ENCODE measurements at places on chromosomes 1 and 21.

- no peak for DNase-seq
Measured at GRCh38 chr1:119981986-119982815, 85.9 kb upstream of the ADAM30 start.

DNA sequence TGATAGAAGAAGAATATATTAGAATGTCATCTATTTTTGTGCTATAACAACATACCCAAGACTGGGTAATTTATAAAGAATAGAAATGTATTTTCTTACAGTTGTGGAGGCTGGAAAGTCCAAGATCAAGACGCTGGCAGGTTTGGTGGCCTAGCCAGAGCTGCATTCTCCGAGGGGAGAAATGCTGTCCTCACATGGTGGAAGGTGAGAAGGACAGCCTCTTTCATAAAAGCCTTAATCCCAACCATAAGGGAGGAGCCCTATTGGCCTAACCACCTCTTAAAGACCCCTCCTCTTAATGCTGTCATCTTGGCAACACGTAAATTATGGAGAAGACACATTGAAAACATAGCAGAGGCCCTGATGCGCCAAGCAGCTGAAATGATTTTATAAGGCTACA lies 60.1 kb upstream of the KAZN start:
- DNase-seq = no peak

DNA sequence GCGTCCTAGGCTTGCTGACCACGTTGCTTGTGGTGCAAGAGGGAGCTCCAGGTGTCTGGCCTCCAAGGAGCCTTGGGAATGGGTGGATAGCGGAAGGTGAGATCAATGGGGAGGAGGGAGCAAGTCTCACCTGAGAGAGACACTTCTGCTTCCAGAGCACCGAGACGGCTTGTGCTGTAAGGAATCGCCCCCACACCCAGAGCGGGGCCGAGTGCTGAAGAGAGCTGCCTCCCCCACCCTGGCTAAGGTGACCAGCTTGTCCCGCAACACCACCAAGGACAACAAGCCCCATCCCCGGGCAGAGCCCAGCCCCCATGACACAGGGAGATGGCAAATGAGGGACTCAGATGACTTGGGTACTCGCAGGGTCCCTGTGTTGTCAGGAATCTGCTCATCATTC lies 485.6 kb downstream of the NPHP4 start:
- DNase-seq = no peak

DNA sequence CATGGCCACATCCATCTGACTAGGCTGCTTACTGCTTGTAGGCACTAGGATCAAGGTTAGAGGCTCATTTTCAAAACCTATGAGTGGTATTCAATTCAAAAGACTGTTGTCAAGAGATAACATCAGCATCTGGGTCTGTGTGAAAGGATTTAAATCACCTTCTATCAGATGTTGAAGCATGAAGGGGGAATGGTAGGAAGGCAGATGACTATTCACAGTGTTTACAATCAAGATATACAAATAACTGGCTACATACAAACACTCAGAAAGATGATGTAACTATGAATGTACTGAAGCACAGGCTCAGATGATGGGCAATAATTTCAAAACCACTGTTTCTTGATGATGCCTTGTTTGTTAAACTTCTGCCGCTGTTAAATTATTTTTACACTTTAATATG lies 249.2 kb downstream of the SLC45A1 start:
- DNase-seq = no peak

DNA sequence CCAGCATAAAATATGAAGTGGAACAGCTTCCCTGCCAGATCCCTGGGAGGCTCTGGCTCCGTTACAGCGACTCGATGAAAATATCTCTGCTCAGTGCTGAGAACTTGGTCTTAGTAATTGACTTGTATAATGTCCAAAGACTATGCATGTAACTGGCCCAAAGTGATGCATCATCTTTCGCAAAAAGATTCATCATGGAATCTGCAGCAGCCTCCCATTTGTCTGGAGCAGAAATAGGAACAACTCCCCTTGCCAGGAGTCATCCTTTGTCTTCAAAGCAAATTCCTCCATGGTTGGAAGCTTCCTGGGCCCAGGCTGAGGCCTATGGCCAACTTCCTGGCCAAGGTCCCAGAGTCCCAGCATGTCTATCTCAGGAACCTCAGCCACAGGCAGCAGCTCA lies 16.9 kb upstream of the SLC6A17 start:
- DNase-seq = no peak

GRCh38 chr1:222523852-222524251 lies 24.1 kb downstream of the HHIPL2 start:
- no peak for DNase-seq

GRCh38 chr1:28956038-28956464 lies 41.7 kb downstream of the EPB41 start:
- no peak for DNase-seq

- no peak for DNase-seq
Measured at GRCh38 chr1:176699821-176700220, 236.8 kb downstream of the PAPPA2 start.

DNA sequence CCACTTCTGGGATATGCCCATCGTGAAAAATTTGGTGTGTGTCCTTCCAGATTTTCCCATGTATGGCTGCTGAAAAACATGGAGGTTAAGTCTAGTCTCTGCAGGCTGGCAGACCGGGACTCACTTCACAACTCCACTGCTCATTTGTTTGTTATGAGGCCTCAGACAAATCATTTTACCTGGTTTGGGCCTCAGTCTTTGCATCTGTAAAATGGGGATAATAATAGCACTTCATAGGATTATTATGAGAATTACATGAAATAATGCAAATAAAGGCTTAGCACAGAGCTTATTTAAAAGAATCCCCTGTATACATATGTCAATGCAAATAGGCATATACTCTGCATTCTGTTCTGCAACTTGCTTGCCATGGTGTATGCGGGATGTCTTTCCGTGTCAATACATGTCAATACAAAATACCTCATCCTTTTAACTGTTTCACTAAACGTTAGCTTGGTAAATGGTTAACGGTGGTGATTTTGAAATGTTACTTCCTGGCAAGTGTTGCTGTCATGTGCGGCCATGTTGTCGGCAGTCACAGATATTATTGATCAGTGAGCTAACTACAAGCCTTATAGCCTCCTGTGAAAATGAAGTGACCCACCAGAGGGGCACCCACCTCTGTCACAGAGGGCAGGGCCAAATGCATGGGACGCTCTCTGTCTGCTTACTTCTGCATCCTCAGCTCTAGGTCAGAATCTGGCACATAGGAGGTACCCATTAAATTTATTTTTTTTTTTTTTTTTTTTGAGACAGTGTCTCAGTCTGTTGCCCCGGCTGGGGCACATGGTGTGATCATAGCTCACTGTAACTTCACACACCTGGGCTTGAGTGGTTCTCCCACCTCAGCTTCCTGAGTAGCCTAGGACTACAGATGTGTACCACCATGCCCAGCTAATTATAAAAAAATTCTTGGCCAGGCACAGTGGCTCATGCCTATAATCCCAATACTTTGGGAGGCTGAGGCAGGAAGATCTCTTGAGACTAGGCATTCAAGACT lies 4.3 kb downstream of the LCK start:
- peak; percentile 35 for DNase-seq

GRCh38 chr21:42806509-42807140 lies 72.7 kb downstream of the WDR4 start:
- DNase-seq = no peak

- DNase-seq = no peak
Measured at GRCh38 chr21:29091033-29091432, 17.6 kb upstream of the CCT8 start.

GRCh38 chr1:155002464-155003226 lies at the start of gene ZBTB7B:
Gene ZBTB7B, plus strand, starts transcription at chr1:155002802. Its CDS starts 11,859 bp downstream, at chr1:155014661.
- DNase-seq = no peak

DNA sequence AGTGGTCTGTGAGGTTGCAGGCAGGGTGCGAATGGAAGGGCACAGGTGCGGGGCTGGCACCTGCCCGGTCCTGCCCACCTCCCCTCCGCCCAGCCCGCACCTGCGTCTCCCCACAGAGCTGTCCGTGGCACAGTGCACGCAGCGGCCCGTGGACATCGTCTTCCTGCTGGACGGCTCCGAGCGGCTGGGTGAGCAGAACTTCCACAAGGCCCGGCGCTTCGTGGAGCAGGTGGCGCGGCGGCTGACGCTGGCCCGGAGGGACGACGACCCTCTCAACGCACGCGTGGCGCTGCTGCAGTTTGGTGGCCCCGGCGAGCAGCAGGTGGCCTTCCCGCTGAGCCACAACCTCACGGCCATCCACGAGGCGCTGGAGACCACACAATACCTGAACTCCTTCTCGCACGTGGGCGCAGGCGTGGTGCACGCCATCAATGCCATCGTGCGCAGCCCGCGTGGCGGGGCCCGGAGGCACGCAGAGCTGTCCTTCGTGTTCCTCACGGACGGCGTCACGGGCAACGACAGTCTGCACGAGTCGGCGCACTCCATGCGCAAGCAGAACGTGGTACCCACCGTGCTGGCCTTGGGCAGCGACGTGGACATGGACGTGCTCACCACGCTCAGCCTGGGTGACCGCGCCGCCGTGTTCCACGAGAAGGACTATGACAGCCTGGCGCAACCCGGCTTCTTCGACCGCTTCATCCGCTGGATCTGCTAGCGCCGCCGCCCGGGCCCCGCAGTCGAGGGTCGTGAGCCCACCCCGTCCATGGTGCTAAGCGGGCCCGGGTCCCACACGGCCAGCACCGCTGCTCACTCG lies 23.3 kb downstream of the FTCD start:
- no peak for DNase-seq

GRCh38 chr1:207029701-207030521 lies 2.6 kb downstream of the C1orf116 start:
- no peak for DNase-seq

- DNase-seq = peak; percentile 43
Measured at GRCh38 chr1:100543640-100544039, 5.7 kb downstream of the GPR88 start.

DNA sequence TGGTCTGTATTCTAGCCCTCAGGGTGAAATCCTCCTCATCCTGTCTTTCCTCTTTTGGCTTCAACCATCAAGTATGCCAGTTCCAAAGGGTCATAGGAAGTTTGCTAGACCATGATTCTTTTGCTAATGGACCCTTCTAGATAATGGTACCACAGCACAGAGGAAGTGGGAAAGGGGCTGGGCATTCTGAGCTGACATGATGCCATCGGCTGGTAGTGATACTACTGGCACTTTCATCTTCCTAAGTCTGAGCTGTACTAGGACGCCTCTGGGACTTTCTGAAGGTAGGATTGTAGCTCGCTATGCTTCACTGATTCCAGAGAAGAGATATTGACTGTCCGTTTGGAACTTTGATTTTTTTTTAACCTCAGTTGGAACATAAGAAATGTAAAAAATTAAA lies 11.4 kb downstream of the FASLG start:
- DNase-seq = no peak

- DNase-seq = no peak
Measured at GRCh38 chr21:42523211-42523610, 9.6 kb downstream of the SLC37A1 start.

GRCh38 chr1:160127865-160128523 lies 12.4 kb downstream of the ATP1A2 start:
- DNase-seq = no peak

DNA sequence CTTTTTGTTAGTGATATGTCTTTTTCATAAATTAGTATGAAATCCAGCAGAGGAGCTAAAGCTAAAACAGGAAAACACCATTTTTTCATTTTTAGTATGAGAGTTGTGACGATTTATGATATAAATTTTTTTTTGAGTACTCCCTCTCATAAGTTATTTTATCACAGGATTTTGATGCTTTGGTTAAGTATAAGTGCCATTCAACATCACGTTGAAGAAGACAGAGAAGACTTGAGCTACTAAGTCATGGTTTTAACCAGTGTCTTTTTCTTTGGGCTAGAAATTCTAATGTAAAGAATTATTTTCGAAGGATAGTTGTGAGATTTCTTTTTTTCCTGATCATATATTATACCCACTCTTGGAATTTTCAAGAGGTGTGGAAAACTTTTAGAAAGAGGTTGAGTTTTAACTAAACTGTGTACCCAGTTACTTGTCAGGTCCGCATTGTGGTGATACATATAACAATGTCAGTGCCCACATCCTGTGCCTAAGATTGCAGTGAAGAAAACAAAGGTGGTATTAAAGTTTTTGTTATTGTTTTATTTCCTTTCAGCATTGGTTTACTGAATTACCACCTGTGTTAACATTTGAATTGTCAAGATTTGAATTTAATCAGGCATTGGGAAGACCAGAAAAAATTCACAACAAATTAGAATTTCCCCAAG lies 93.8 kb downstream of the USP25 start:
- peak; percentile 42 for DNase-seq

GRCh38 chr1:53182111-53182593 lies 14.5 kb upstream of the CPT2 start:
- peak; percentile 84 for DNase-seq

DNA sequence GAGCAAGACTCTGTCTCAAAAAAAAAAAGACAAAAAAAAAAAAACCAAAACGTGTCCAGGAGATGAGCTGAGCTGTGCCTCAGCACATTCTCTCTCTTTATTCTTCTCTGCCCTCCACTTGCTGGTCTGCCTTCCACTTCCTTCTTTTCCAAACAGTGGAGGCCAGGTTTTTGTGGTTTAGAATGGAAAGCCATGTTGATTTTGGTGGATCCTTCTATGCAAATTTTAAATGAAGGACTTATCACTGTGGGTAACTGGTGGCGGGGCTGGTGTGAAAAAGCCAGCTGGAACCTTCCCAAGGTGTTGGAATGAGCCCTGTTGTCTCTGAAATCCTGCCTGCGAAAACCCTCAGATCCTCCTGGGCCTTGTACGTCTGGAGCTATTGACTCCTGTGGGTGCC lies 61.9 kb downstream of the PTPRU start:
- DNase-seq = no peak

GRCh38 chr1:8632102-8632501 lies 185.3 kb downstream of the RERE start:
- no peak for DNase-seq

GRCh38 chr21:20968391-20968790 lies 29.8 kb upstream of the NCAM2 start:
- no peak for DNase-seq

- no peak for DNase-seq
Measured at GRCh38 chr1:221823149-221823548, 81.3 kb upstream of the DUSP10 start.

GRCh38 chr1:152170287-152170905 lies 11.4 kb upstream of the RPTN start:
- DNase-seq = no peak

DNA sequence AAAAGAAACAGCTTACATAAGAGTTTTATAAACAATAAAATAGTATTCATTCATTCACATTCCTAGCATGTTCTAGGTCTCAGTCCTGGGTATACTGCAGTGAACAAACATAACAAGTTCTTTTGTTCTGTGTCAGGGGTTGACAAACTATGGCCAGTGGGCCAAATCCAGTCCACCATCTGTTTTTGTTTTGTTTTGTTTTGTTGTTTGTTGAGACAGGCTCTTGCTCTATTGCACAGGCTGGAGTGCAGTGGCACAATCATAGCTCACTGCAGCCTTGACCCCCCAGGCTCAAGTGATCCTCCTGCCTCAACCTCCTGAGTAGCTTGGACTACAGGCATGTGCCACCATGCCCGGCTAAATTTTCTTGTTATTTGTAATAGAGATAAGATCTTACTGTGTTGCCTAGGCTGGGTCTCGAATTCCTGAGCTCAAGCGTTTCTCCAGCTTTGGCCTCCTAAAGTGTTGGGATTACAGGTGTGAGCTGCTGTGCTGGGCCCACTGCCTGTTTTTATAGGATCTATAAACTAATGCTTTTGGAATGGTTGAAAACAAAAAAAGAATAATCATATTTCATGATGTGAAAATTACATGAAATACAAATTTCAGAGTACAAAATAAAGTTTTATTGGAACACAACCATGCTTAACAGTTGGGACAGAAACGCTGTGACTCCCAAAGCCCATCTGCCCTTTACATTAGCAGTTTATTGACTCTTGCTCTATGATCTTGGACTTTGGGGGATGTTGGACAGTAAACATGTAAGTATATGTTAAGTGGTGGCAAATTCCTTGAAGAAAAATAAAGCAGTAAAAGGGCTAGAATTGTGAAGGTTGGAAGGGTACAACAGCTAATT lies 17.9 kb downstream of the CAPZA1 start:
- DNase-seq = no peak

All from CD4-positive, alpha-beta T cell treated with Interleukin-2 at 100 ng/mL for 4 hours (primary cell).